ENCODE measurements at places on chromosomes 4 and X. TPM values are rescaled to one million over a fixed set of nuclear protein-coding genes. Genes with fewer than 3 reads are reported as not detected.

The PCGF3 gene
- 70.0 TPM for total RNA-seq

The CDKN2AIP gene
- 13.2 TPM for total RNA-seq

The ZNF827 gene
- 24.9 TPM for total RNA-seq

The PNMA6A gene
- total RNA-seq = 1.6 TPM

The CXCL13 gene
- total RNA-seq = not detected

DNA sequence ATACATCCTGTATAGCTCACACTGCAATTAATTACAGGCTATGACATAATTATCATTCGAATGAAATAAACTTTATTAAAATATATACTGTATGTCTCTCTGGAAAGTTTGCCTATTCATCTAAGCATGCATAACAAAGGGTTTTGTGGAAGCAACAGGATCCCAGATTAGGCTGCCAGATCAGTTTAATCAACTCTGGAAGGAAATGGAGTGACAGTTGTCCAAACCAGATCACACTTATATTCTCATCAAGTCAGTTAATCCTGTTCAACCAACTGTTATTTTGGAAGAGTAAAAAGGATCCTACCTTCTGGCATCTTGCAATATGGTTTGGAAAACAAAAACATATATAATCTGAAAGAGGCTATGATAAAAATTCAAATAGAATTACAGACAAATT, 312.2 kb downstream of the FAT4 start:
- DNase-seq = no peak

DNA sequence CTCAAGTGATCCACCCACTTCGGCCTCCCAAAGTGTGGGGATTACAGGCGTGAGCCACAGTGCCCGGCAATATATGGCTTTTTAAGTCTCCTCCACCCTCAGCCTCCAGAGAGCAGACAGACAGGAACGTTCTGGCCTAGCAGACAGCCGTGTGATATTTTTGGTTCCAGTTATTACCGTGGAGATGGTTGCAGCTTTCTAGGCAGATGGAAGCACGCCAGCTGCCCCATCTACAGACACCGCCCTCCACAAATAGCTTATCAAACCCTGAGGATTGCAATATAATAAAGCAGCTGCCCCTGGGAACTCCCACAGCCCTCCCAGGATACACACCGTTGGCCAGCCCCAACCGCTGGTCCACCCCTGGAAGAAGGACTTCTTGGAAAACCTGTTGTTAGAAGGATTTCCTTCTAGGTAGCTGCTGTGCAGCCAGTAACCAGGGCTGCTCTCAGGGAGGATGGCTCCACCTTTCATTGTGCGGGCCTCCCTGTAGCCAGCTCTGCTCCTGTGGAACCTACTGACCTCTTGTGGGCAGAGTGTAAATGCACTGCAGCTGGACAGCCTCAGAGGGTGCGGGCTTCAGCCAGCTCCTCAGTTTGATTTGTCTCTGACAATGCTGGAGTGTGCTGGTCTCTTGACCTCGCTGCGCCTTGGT, 44.0 kb downstream of the SLC25A5 start:
- DNase-seq = no peak

DNA sequence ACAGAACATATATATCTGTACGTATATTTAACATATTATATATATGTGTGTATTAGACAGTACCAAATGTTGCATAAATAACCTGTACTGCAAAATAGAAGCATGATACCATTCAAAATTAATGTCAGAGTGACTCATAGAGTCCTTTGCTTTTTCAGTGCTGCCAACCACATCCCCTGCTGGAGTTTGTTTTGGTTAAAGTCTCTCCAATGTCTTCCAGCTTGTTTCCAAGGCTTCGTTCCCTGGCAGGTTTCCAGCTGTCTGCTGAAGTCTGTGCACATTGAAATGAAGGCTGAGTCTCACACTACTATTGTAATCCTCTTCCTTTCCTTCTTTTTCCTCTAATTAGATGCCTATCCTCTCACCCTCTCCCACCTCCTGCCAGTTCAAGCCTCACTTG, 14.9 kb downstream of the NRK start:
- DNase-seq = peak; percentile 87

- no peak for DNase-seq
Measured at GRCh38 chr4:11799196-11799595, 370.5 kb upstream of the HS3ST1 start.

DNA sequence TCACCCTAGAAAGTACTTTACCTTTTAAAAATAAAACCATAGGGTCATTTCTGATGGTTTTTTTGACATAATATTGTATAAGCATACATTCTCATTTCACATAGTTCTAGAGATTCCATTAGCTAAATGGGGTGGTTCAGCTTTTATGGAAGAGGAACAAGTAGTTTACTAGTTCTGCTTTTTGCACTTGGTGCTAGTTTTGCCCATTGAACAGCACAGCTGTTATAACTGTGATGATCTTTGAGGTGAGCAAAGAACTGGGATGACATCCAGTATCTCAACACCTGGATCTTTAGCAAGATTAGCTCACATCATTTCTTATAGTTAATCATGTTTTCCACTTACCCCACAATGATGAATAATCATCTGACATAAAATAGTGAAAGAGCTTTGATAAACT, 40.9 kb downstream of the MOB1B start:
- DNase-seq = no peak
